NCI-H187 (cell line): ENCODE measurements at places on chromosomes 12 and 14.

DNA sequence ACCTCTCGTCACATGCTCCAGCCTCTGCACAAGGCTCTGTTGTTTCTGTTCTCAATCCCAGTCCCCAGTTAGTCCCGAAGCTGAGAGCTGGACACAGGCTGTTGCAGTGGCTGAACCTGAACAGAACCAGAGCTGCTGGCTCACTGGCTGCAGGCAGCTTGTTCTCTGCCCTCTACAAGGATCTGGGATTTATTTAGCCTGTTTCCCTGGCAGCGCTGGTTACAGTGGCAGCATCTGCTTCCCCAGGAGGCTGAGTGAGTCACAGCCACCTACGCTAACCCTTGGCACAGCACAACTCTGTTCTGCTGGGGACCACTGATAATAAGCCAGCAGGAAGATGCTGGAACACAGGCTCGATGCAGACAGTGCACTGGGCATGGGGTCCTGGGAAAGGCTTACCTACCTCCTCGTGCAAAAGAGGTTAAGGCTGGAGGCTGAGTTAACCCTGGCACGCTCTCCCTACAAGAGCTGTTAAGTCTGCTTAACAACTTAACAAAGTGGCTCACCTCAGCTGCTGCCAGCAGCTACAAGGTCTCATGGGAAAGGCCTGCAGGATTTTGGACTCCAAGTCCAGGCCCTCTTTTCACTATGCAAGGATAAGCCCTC, 299.6 kb downstream of the PCNX1 start:
- no peak for DNase-seq

DNA sequence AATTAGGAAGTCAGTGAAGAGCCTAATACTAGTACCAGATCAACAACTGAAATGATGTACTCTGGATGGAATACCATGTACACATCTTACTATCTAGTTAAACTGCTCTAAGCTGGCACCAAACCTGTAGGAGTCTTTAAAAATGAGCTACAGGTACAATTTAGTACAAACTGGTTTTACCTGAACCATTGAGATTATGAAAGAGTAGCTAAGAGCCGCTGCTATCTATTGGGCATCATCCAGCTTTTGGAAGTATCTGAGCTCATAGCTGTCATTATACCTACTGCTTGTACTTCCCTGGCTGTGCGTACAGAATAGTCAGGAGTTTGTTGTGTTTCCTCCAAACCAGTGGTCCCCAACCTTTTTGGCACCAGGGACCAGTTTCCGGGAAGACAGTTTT, 12.4 kb downstream of the TBC1D30 start:
- DNase-seq: no peak

GRCh38 chr12:15274561-15274967, 47.7 kb upstream of the PTPRO start:
- DNase-seq: no peak

GRCh38 chr12:84077679-84078078, 834.9 kb downstream of the SLC6A15 start:
- DNase-seq: no peak

GRCh38 chr12:122999196-122999946, 18.9 kb downstream of the ARL6IP4 start:
- no peak for DNase-seq

DNA sequence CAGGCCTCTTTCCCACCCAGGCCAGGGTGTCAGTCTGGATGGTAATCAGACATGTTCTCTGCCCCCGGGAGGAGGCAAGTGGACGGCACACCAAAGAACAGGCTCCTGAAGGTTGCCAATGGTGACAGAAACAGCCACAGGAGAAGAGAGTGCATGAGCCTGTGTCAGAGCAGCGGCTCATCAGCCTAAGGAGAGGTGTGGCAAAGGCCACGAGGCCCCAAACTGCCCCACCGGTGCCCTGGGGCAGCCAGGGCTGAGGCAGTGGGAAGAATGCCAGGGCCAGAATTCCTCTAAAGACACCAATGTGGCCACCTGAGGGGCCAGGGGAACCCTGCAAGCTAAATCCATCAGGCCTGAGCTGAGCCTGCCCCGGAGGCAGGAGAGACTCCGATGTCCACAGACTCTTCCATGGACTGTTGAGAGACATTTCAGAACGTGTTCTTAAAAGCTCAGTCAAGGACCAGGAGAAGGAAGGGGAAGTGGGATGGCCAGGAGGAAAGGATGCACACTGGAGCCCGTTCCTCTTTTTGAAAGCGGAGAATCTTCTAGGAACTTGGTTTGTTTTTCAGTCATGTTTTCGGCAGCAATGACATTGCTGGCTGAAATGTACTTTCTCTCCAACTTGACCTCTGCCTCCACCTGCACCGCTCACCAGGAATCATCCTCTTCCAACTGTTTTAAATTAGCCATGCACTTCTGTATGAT, 176.3 kb upstream of the FKBP4 start:
- no peak for DNase-seq

DNA sequence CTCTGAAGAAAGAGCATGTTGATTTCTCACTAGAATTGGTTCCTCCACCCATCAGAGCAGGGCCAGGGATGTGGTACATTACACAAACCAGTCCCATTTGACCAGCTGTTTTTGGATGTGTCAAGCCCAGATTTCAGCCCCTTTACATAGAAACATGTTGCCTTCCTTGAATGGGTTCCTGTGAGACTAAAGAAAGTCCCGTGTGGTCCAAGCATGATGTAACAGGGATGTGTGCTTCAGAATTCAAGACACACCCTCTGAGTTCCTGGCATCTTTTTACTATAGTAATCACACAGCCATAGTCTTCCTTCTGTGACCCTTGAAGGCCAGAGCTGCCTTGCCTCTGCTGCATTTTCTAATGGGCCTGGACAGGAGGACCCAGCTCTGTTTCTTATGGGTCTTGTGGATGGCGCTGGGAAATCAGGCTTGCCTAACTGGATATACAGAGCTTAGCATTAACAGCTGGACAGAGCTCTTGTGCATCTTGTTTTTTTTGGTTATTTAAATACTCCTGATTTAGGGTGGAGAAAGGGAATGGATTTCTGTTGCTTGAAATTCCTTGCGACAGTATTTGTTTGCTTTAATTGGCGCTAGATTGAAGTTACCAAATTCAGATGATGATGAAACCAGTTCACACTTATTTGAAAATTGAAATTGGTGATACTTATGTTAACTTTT, 341.0 kb downstream of the ZFP36L1 start:
- no peak for DNase-seq

DNA sequence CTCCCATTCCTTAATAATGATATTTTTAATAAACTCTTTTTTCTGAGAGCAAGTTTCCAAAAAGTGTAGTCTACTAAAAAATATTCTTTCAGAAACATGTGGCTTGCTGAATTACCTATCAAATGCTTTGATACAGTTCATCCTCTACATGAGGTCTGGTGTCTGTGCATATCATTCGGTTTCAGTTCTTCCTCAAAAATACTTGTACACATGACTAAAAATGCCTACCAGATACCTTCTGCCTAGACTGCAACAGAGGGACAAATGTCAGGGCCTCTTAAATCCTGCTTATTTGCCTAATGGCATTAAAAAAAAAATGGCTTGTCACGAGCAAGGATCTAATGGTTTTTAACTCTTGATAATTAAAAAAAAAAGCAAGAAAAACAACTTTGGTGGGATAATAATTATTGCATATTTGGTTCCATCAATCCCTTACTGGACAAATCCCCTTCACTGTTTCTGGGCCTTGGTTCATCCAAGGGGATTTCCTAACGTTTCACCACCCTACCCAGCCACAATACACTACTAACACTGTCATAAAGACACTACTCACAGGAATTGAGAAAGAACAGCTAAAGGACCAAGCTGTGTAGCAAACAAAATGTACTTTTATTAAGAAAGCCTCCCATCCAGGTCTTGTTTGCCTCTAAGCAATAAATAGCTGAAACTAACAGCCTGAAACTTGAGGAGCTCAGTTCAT, 45.7 kb downstream of the PARP11 start:
- no peak for DNase-seq

- no peak for DNase-seq
Observed at GRCh38 chr12:51622564-51622963, 31.5 kb downstream of the SCN8A start.

- no peak for DNase-seq
Observed at GRCh38 chr12:31895449-31896150, 63.6 kb upstream of the RESF1 start.
